Activated CD4-positive, alpha-beta T cell treated with anti-CD3 and anti-CD28 coated beads, Interleukin-2, amount 50 U/mL, for 16 hours (primary cell): ENCODE measurements at places on chromosomes 12 and 14.

- no peak for DNase-seq
These were observed 26.3 kb downstream of the RASSF8 start for GRCh38 chr12:25984759-25985158.

GRCh38 chr12:131213896-131214442, 260.3 kb downstream of the ADGRD1 start:
- DNase-seq: no peak

- DNase-seq: no peak
These were observed 7.1 kb downstream of the ETFRF1 start for GRCh38 chr12:25202137-25202536.

DNA sequence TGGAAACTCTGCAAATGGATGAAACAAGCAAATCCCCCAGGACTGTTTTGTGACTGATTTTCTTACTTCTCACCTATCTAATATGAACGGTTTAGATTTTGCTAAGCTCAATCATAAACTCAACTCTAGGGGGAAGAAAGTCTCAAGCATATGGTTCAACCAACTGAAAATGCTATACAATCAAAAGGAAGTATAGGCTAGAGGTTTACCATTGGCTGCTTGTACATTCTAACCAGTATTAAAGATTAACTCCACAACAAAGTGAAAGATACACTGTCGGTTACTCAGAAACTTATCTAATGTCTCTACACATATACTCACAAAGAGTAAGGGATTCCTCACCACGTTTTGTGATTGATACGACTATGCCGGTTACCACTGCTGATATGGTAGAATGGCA, 281.8 kb upstream of the SOX5 start:
- DNase-seq: no peak

DNA sequence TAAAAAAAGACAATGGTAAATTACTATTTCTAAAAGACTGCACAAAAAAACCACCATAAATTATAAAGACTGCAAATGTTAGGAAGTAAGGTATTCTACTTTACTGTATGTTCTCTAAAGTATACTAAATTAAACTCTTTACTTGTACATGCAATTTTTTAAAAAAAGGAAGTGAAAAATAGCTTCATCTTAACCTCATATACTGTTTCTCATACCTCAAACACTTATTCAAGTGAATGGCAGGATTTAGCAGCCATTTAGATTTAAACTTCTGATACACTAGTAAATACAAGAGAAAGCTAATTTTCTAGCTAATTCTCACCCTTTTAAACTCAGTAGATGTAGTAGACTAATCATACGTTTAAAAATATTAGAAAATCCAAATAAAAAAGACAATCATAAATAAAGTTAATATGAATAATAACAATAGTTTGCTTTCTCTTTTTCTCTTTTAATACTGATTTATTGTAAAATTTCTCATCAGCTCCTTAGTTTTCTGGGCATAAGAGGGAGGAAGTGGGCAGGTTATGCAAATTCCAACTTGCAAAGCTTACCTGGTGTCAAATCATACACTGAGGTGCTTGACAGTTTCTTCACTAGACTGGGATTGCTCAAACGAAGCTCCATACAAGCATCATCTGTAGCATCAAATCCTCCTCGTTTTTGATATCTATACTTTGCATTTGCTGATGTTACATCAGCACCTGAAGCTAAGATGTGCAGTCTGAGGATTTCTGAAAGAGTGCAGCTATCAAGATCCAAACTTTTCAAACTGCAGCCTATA, 71.0 kb upstream of the CFL2 start:
- no peak for DNase-seq

GRCh38 chr12:102633981-102634605, 153.7 kb upstream of the IGF1 start:
- DNase-seq: no peak

DNA sequence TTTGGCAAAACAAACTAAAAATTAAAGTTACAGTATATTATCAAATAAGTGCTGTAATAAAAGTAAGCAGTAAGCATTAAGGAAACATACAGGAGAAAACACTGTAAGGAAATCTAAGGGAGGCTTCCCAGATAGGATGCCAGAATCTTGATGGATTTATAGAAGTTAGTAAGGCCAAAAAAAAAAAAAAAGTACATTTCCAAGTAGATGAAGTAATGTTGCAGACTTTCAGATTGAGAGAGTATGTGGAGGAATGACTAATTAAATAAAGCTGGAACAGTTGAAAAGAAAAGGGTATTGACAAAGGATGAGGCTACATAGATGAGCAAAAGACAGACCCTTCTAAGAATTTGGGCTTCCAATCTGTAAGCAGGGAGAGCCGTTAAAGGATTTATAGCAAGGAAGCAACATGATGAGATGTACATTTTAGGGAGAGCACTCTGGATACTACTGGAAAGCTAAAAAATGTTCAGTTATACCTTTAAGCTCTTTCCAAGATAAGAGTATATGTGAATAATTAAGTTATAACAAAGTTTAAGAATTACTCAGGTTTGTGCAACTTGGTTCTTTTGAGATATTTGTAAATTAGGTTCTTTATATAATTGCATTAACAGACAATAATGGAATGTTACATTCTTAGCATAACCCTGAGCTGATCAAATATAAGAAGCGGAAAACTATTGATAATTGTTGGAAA, 87.5 kb upstream of the MON2 start:
- peak; percentile 9 for DNase-seq

- DNase-seq: no peak
These were observed 328.0 kb downstream of the DPF3 start for GRCh38 chr14:72565917-72566316.

DNA sequence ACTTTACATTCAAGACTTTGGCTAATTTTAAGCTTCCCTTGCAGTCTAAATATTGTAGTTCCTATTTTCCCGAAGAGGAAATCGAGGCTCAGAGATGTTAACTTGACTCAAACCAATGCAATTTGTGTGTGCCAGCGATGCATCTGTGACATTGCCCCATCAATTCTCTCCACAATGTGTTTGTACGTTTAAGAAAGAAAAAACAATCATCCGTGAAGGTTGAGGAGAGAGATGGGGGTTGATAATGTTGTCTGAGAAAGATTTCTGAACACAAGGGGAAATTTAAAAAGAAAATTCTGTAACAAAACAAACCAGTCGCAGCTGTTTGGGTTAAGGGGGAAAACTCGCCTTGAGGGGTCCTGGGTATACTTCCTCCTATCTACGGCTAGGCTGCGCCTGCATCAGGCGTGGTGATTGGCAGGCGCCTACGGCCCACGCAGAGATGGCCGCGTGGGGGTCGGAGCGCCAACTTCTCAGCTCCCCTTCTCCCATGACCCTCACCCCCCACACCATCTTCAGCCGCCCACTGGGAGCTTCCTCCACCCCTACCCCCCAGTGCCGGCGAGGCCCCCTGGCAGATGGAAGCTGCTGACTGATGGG, 12.3 kb downstream of the SIX1 start:
- no peak for DNase-seq

- no peak for DNase-seq
These were observed 47.1 kb upstream of the ANKS1B start for GRCh38 chr12:100031836-100032235.
